ENCODE measurements at places on chromosomes 7 and 10. TPM values are rescaled to one million over a fixed set of nuclear protein-coding genes. Genes with fewer than 3 reads are reported as not detected.

GRCh38 chr10:5618829-5619228 is 47.6 kb downstream of the ASB13 start:
- no peak for DNase-seq

DNA sequence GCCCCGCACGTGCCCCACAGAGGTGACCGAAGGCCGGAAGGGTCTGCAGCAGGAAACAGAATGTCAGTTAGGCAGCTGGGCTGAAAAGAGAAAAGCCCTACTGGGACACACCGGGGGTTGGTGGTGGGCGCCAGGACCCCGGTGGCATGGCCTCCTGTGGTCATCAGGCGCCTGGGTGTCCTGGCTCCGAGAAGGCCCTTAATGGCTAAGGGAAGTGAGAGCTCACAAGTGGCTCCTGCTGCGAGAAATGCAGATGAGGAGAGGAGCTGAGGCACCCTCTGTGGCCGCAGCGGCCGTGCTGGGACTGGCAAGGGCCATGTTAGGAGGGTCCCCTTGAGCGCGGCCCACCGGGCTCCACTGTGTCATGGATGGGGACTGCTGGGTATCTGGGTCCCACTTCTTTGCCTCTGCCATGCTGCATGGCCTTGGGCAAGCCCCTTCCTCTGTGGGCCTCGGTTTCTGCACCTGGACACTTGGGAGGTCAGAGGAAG is 79.2 kb upstream of the GNA12 start:
- DNase-seq, result no peak

- DNase-seq, result no peak
Measured at GRCh38 chr7:74582447-74583039, 75.0 kb upstream of the GTF2I start.

DNA sequence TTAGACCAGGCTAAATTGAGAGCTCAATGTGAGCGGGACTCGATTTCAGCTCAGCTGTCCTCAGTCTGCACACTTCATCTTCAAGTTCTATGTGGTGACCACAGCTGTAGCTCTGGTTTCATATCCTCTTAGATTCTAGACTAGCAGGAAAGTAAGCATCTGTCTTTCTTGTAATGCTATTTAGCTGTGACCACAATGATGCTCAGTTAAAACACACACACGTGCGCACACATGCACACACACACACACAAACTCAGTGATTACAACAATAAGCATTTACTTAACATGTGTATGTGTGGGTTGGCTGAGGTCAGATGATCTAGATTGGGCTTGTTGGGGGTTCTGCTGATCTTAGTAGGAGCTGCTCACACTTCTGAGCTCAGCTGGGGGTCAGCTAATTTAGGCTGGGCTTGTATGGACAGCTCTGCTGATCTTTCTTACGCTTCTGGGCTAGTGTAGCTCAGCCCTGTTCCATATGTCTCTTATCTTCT is 82.5 kb downstream of the ZNF365 start:
- no peak for DNase-seq

- DNase-seq, result no peak
Measured at GRCh38 chr10:33229949-33230267, 104.6 kb downstream of the NRP1 start.

DNA sequence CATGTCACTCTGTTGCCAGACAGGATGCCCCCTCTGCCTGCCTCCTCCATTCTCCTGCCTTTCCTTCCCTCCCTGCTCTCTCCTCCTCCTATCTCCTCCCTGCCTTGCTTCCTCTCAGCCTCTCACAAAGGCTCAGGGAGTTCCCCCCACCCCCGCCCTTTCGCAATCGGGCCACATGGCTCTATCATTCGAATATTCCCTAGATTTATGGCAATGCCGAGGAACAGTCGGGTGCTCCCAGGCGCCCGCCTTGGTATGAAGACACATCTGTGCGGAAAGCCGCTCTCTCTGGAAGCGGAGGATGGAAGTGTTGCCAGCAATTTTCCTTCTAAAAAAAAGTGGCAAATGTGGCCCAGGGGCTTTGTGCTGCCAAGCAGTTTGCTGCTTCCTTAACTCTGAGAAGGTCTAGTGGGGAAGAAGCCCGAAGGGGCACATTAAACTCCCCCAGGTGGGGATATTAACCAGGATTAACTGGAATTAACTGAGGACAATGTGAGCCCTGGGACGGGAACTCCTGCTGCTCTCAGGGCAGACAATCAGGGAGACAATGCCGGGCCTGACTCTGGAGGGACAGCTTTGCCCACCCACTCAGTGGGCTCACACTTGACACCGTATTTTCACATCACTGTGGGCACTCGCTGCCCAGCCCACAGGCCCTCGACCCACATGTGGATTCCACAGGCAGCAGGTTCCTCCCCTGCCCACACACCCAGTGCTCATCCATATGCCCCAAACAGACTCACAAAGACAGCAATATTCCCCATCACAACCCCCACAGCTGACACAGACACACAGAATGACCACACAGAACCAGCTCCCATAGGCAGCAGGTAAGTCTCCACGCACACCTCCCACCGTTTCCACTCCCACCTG is 88.4 kb upstream of the SMNDC1 start:
- no peak for DNase-seq

DNA sequence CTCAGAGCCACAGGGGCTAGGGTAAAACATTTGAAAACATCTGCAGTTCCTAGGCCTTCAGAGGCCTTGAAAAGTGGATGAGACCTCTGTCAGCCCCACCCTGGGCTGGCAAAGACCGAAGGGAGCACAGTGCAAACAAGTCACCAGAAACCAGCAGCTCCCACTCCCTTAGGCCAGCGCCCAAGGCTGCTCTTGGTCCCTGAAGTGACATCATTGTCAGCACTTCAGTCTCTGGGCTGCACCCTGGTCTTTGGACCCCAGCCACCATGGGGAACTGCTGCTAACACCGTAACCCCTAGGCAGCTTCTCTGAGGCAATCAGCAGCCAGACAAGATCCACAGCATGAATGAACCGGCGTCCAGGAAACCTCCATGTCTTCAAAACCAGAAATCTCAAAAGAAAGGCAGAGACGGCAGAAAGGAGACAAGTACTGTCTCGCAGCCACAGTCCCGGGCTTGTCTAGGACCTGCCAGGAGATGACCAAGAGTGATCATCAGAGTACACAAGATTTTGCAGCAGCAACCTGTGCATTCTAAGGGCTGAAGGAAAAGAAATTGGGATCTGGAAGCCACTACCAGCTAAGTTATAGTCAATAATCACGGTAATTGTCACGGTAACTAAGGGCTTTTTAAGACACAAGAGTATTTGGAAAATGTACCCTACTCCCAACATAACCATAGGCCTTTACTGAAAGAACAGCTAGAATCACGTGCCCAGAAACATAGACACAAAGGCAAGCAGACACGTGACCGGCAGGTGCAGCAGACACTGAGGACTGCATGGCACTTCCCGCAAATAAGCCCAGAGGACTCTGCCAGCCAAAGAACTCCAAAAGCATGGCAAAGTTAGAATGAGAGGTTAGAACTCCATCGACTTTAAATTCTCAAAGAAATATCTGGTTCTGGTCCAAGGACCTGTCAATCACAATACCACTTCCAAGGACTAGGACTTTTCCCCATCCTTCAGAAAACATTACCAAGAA is 23.3 kb downstream of the CPXM2 start:
- no peak for DNase-seq

GRCh38 chr10:14552015-14552414 is 221.3 kb upstream of the FRMD4A start:
- DNase-seq, result no peak

DNA sequence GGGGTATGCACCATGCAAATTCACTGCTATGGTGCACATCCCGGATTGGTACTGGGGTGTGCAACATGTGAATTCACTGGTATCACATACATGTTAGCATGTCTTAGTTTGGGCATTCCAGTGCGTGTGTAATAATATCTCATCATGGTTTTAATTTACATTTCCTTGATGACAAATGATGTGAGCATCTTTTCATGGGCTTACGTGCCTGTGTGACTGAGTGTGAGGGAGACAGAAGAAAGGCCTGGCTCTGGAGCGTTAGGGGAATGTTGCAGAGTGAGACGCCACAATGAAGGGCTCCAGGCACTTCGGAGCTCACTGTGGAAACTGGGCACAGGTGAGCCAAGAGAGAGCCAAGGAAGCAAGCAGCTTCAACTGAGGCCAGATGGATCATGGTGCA is 162.6 kb downstream of the UBE2H start:
- no peak for DNase-seq

DNA sequence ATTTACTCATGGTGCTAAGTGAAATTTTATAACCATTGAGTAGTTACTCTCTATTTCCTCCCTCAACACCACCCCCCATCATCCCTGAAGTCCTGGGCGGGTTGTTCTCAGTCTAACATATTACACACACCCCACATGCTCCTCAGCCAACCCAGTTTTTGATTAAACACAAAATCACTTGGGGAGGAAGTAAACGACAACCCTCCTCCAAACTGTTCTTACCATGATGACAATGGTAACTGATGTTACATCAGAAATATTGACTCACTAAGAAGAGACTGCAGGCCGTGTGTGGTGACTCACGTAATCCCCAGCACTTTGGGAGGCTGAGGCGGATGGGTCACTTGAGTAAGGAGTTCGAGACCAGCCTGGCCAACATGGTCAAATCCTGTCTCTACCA is 44.2 kb downstream of the RAB11FIP2 start:
- peak; percentile 42 for DNase-seq

DNA sequence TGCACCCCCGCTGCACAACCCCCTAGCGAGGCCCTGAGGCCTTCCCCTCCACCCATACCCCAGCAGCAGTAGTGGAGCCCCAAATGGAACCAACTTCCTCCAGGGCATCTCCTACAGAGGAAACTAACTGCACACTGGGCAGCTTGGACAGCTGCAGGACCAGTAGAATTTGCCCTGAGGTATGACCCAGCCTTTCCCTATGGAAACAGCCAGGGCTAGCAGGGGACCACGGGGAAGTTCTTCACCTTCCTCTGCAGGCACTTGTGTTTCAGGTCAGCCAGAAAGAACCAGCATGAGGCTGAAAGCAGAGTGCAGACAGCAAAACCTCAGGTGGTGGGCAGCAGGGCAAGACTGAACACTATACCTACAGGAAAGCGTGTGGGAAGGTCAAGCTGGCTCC is 5.7 kb upstream of the EEPD1 start:
- no peak for DNase-seq

DNA sequence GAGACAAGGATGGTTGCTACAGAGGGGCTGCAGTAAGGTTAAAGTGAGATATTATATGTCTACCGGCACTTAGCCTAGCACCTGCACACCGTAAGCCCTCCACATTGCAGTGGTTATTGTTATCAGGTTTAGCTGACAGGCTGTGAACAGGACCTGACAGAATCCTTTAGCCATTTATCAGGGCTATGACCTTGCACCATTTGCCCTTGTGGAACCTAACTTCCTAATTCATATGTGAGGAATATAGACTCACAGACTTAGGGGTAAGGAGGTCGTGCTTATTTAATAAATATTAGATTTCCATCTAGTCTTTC is 10.1 kb downstream of the NCOA4 start:
- DNase-seq, result no peak

DNA sequence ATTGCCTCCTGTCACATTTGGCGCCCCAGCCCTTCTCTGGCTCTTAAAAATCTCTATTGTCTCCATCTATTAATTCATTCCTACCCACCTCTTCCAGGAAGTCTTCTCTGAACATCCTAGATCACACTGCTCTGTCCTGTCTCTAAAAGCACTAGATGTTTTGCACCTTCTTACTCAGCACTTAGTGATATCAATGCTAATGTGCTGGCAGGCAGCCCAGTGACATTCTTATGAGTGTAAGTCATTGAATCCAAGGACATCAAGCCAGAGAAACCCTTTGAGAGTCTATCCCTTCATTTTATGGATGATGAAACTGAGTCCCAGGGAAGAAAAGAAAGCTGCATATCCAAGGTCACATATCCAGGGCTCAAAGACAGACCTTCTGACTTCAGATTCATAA is 48.3 kb upstream of the PAX2 start:
- DNase-seq, result peak; percentile 71

DNA sequence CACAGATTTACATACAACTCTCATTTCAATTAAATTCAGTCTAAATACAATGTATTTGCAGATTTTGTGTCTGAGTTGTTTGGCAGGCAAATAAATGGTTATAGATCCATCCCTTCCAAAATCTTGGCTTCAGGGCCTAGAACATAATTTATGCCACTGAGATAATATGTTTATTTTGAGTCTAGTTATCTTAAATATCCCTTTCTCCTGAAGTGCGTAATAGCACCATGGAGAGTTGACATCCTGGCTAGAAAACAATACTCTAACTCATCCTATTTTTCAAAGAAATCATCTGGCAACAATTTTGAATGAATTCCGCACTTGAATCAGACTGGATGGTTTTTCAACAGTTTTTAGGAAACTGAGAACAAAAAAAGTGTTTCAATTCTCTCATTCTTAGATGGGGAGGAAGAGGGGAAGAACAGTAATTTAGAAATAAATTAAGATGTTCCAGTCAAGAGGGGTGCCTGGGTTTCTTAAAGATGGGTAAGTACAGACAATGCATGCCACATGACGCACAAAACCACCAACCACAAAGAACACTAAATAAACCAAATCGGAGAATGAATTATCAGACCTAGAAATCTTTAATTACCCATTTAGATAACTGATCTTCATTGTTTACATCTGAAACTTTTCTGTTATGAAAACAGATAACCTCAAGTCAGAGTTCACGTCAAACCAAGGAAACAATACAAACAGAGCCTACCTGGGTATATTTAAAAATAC is 228.7 kb upstream of the PTN start:
- no peak for DNase-seq

- no peak for DNase-seq
Measured at GRCh38 chr7:158861004-158861787, 4.8 kb downstream of the DYNC2I1 start.

DNA sequence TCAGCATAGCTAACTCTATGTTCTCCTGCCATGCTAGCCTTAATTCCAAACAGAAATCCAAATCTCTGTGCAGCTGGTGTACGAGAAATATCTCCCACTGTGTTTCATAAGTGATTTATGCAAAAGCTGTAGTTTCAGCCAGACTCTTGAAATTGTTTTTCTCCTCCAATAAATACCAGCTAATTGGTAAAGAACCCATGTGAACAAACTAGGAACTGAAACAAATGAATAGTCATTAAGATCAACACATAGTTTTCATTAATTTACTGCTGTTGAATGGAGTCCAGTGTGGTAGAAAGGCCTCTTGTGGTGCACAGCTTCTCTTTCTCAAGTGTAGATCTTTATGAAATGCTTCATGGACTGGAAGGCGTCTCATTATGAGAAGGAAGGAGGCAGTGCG is 18.4 kb downstream of the PPP1R17 start:
- DNase-seq, result no peak

GRCh38 chr7:4716946-4717795 is 35.1 kb downstream of the FOXK1 start:
- DNase-seq, result no peak

GRCh38 chr7:44073664-44074348 is 8.4 kb upstream of the PGAM2 start:
- DNase-seq, result peak; percentile 49

- peak; percentile 19 for DNase-seq
Measured at GRCh38 chr7:54841772-54842697, 83.0 kb upstream of the SEC61G start.

- DNase-seq, result no peak
Measured at GRCh38 chr10:126117196-126117595, 220.8 kb downstream of the FANK1 start.

The ELMO1 gene
- 137 TPM for total RNA-seq

The NUTM2B gene
- 0.49 TPM for total RNA-seq

The CYP3A4 gene
- not detected for total RNA-seq

The MUC3A gene
- not detected for total RNA-seq

The GPC2 gene
- 7.6 TPM for total RNA-seq

The C1QL3 gene
- total RNA-seq, result not detected

The VWA2 gene
- total RNA-seq, result not detected

The TAS2R60 gene
- total RNA-seq, result not detected

The DKK1 gene
- not detected for total RNA-seq
